Pulmonary artery endothelial cell (primary cell): ENCODE measurements at places on chromosomes 13 and 19.

- DNase-seq: no peak
These were observed 8.2 kb downstream of the RDH8 start for GRCh38 chr19:10021446-10021845.

DNA sequence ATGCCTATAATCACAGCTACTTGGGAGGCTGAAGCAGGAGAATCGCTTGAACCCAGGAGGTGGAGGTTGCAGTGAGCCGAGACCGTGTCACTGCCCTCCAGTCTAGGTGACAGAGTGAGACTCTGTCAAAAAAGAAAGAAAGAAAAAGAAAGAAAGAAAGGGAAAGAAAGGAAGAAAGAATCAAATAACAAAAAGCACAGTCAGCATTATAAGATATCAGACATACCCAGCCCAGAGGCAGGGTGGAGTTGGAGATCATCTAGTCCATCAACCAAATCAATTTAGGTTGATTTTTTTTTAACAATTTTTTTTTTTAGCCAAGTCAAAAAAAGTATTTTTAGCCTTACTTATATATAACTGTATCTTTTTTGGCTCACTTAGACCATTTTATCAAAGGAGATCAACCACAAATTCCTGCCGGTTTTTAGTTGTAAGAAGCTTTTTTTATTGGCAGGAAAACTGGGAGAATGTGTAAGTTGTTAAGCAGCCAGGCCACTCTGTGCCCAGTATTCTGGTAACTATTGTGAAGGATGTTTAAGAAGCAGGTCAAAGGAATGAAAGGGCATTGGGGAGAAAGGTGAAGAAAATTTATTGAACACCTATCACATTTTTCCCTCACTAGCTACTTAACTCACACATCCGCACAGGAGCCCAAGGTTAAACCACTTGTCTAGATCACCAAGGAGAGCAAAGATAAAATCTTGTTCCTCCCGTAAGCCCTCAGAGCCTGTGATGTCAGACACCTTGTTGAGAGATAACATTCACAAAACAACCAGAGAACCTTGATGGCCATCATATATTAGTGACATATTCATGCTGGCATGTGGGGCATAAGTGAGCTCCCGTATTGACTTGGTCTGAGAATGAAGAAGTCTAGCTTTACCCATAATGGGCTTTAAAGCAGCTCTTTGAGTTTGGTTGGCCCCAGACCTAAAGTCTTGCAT, 91.8 kb downstream of the COL4A2 start:
- DNase-seq: no peak

GRCh38 chr19:40752257-40752781, 1.3 kb downstream of the SNRPA start:
- no peak for DNase-seq

GRCh38 chr13:20387441-20387971, 138.2 kb downstream of the CRYL1 start:
- DNase-seq: no peak

- DNase-seq: no peak
These were observed 24.5 kb upstream of the SLC7A1 start for GRCh38 chr13:29619995-29620394.

DNA sequence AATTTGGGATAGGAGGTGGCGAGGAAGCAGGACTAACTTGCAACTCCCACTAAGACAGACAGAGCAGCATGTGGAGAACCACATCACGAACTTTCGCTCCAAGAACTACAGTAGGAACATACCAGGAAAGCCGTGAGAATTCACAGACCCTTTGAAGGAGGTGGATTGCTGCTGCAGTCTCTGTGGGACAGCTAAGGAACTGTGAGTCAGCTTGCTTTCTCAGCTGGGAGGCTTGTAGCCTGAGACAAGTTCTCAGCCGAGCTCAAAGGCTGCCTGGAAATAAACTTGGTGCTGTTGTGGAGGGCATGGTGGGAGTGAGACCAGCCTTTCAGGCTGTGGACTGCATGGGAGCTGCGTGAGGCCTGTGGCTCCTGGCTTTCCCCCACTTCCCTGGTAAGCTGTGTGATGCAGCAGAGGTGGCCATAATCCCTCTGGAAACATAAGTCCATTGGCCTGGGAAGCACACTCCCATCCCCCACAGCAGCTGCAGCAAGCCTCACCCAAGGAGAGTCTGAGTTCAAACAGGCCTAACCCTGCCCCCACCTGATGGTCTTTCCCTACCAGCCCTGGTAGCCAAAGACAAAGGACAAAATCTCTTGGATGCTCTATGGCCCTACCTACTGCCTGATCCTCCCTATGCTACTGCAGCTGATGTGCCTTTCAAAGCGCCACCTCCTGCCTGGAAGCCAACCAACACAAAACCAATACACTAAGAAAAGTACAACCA, 441.1 kb upstream of the HTR2A start:
- no peak for DNase-seq

- DNase-seq: peak; percentile 73
These were observed 2.6 kb upstream of the WIZ start for GRCh38 chr19:15452111-15453047.

GRCh38 chr19:37304190-37304883, 66.6 kb upstream of the ZNF527 start:
- no peak for DNase-seq

GRCh38 chr13:48216204-48216711, 16.7 kb upstream of the ITM2B start:
- DNase-seq: no peak

DNA sequence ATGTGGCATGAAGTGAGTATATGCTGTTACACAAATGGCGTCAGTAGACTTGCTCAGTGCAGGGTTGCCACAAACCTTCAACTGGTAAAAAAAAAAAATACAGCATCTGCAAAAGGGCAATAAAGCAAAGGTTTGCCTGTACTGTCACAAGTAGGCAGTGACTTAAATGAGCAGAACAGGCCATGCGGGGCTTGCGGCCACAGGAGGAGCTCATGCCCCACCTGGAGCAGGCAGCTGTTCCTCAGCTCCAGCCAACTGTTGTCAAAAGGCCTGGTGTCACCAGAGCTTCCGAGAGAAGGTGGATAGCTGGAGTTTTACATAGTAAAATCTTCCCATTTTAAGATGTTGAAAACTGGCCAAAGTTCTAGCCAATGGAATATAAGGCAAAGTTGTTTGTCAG, 7.7 kb downstream of the ATP7B start:
- DNase-seq: no peak

DNA sequence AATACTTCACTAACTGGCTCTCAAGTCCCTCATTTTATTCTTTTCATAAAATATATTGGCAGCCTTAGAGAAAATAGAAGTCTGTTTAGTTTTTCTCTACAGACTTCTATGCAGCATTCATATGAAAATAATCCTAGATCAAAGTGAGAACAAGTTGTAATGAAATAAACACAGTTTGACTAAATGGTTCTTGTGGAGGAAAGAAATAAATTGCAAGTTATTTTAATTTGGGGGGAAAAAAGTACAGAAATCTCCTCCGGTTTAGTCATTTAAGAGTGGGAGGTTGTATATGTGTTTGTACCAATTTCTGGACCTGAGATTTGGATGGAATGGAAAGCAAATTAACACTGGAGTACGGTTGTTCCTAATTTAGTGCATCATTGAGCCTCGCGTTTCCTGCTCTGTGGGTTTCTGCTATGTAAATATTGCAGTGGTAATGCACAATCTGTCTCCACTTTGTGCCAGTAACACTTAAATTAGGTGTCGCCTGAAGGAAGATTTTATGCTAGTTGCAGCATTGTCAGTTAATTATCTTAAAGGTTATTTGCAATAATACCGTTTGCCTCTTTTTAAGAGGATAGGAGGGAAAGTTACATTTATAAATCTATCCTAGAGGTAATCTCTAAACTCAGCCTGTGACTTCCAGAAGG, 100.2 kb downstream of the ZIC5 start:
- no peak for DNase-seq
